ENCODE measurements at places on chromosomes 6 and 20. TPM values are rescaled to one million over a fixed set of nuclear protein-coding genes. Genes with fewer than 3 reads are reported as not detected.

DNA sequence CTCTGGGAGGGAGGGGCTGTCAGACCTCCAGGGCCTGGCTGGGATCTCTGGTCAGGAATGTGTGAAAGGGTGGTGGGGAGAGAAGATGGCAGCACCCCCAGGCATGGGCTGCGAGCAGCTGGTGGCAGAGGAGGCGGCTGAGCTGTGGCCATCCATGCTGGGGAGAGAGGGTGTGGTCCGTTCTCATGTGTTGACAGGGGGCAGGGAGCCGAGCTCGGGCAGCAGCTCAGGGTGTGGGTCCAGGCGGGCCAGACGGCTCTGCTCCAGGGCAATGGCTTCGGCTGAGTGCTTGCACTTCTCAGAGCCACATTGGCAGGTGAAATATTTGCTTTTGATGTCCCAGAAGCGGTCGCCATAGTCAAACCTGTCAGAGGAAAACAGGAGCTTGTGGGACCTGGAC, 1.1 kb upstream of the SLC44A4 start:
- no peak for DNase-seq

GRCh38 chr6:8462694-8463093, 27.3 kb upstream of the SLC35B3 start:
- DNase-seq, result no peak

- no peak for DNase-seq
Observed at GRCh38 chr20:3935295-3935955, 46.2 kb downstream of the PANK2 start.

GRCh38 chr6:44645276-44645675, 257.8 kb downstream of the CDC5L start:
- no peak for DNase-seq

DNA sequence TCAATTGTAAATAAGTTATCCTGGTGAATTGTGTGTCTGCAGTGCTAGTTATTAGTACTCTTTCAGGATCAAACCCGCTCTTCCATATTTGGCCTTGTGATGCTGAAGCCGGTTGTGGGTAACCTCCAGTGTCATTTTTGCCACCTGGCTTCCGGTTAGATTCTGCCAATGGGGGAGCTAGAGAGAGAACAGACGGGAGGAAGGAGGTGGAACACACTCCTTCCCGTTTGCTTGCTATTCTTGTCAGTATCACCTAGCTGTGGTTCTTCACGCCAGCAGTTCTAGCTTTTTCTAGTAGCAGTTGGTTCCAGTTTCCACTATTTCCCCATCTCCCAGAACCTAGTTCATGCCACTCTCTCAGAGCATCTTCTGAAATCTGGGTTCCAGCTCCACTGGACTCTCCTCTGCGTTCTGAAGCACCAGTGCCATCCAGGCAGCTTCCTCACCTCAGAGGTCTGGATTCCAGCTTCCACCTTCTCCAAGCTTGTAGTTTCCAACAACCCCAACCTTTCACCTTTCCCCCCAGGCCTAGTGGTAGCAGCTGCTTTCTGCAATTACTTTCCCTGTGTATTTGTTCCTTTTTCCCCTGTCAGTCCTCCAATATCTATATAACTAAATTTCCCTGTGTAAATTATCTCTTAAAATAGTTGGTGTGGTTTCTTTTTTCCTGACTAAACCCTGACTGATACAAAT, 46.9 kb upstream of the LOC128125822 start:
- no peak for DNase-seq

CTCFL gene
- total RNA-seq, result not detected

GRCh38 chr6:32742374-32742773, 1.2 kb downstream of the HLA-DQA2 start:
- no peak for DNase-seq

PROCR gene
- total RNA-seq, result 15.7 TPM

All from lower lobe of right lung (tissue), 2 donors.